ENCODE measurements at places on chromosomes 3 and 15.
A peak's percentile ranks its signal among the peaks of the same experiment; 100 is the strongest.

GRCh38 chr3:10848261-10848660, 32.2 kb downstream of the SLC6A11 start:
- no peak for DNase-seq

DNA sequence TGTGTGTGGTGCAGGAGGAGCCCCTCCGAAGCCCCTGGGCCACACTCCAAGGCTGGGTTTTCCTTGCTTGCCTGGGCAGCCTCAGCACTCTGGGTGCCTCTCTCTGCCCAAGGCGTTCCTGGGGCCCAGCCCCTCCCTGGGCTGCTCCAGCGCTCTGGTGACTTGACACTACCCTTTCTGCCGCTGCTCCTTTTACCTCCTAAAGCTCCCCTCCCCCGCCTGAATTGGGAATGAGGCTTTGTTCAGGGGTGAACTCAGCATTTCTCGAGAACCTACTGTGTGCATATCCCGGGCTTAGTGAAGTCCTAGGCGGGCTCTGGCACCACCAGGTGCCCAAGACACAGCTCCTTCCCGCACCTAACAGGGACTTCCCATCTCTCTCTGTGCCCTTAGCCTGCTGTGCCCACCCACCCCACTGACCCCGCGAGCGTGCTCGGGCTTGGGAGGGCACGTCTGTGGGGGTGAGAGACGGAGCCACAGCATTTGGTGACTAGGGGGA, 1.2 kb upstream of the BAHD1 start:
- DNase-seq = no peak

GRCh38 chr15:62824111-62825015, 218.2 kb upstream of the TPM1 start:
- peak; percentile 49 for DNase-seq

GRCh38 chr3:109177908-109178307, 41.4 kb downstream of the C3orf85 start:
- no peak for DNase-seq

DNA sequence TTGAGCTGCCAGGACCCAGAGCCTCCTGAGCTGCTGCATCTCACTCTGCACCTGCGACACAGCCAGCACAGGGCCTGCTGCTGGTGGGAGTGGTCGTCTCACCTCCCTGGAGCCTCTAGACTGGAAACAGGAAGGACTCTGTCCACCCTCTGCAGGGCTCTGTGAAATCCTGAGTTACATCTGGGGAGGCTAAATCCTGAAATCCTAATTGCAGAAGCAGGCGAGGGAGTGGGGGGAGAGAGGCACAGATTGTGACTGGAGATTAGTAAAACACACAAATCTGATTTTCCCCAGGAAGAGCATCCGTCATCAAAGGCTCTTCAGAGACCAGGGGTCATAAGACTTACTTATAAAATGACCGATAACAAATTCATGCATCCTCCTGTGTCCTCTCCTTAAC, 31.6 kb upstream of the GABRG3 start:
- DNase-seq = no peak

DNA sequence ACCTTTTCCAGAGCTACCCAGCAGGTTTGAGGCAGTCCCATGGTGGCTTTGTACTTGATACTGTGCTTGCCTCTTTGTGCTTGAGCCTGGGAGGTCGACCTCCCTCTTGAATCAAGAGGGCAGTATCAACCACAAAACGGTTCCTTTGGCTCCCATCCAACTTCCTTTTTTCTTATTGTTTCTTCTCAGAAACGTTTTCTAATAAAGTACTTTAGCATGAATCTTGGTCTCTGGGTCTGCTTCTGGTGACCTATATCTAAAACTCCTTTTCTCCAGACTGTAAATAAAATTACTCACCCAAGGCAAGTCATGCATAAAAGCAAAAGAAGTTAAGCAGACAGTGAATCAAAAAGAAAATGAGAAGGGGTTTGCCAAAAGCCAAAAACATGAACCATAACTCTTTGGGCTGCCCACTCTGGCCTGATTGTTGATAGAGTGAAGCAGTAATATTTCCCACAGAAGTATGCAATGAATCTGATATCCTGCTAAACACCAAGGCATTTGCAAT, 112.2 kb upstream of the SLC4A7 start:
- DNase-seq = peak; percentile 61

DNA sequence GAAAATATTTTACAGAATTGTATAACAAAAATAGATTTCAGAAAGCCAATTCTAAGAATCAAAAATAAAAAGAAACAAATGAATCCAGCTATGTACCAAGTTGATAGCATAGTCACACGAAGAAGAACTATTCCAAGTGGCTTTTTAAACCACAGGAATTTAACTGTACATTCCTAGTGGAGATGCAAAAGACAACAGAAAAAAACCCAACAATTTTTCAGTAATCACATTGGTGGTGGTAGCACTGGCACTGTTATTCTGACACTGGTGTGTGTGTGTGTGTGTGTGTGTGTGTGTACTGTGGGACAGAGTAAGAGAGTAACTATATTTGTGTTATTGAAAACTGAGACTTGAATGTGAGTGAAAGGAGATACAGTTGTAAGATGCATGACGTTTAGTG, 9.1 kb downstream of the BFSP2 start:
- DNase-seq = no peak

- no peak for DNase-seq
These were observed 6.6 kb downstream of the ZBED2 start for GRCh38 chr3:111588527-111588926.

DNA sequence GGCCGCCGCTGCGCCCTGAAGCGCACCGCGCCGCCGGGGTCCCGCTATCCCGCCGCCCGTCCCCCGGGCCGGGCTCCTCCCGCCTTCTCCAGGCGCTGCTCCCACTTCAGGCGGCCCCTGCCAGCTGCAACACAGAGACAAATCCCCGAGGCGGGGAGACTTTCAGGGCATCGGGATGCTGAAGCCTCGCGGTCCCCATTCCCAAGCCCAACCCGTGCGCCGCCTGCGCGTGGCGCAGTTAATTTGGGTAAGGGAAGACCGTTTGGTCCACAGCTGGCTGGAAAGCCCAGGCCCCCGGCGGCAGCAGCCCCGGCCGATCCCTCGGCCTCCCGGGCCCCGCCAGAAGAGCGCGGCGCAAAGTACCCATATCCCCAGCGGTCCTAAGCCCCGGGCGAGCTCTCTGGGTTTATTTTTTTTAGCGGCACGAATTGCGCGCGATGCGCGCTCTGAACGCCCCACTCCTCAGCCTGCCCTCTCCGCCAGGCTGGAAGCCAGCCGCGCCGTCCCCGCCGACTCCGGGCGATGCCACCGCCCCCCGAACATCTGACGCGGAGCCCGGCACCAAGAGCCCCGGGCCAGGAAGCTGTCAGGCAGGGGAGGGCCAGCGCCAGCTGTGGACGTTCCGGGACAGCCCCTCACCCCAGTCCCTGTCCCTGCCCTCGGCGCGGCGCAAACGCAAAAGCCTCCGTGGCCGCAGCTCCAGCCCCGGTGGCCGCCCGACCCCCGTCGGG, 517 bp downstream of the FBN1 start:
- DNase-seq = no peak

GRCh38 chr3:197041875-197042488, 12.4 kb upstream of the MELTF start:
- DNase-seq = no peak

GRCh38 chr15:33278816-33279612, 31.8 kb upstream of the RYR3 start:
- DNase-seq = peak; percentile 14

- no peak for DNase-seq
These were observed 29.0 kb downstream of the ETV5 start for GRCh38 chr3:186079925-186080324.
